ENCODE measurements at places on chromosomes 6 and 20. TPM values are rescaled to one million over a fixed set of nuclear protein-coding genes. Genes with fewer than 3 reads are reported as not detected.

DYNLT2 gene
- polyA plus RNA-seq = 3.6 TPM

ADISSP gene
- polyA plus RNA-seq = 28.8 TPM

PAK5 gene
- not detected for polyA plus RNA-seq

ZSCAN23 gene
- polyA plus RNA-seq = 0.09 TPM

ABHD16B gene
- polyA plus RNA-seq = not detected

CARMIL1 gene
- 11.0 TPM for polyA plus RNA-seq

DPPA5 gene
- polyA plus RNA-seq = not detected

Data from B cell (primary cell).